Muscle of leg (tissue), 16 donors: ENCODE measurements at places on chromosomes 4 and X. TPM values are rescaled to one million over a fixed set of nuclear protein-coding genes. Genes with fewer than 3 reads are reported as not detected.
A peak's percentile ranks its signal among the peaks of the same experiment; 100 is the strongest.

- H3K4me3 ChIP-seq = peak within 1 kb of the TSS; percentile 95
- peak; percentile 91 for DNase-seq
- H3K36me3 ChIP-seq = no peaks in the 10 kb centered on the region
- no peaks in the 10 kb centered on the region for H3K27me3 ChIP-seq
- H3K4me1 ChIP-seq = no peaks in the 10 kb centered on the region
Observed at GRCh38 chr4:25233737-25234389, at the start of gene PI4K2B. TSS of gene PI4K2B (plus strand) at chr4:25234033. CDS start at chr4:25234164, 131 bp downstream.

- no peak overlapping the region for H3K27ac ChIP-seq
- no peaks in the 10 kb centered on the region for H3K27me3 ChIP-seq
- H3K36me3 ChIP-seq = no peaks in the 10 kb centered on the region
- no peak overlapping the region for H3K4me3 ChIP-seq
Observed at GRCh38 chr4:27003642-27004113, 143.0 kb downstream of the STIM2 start.

DNA sequence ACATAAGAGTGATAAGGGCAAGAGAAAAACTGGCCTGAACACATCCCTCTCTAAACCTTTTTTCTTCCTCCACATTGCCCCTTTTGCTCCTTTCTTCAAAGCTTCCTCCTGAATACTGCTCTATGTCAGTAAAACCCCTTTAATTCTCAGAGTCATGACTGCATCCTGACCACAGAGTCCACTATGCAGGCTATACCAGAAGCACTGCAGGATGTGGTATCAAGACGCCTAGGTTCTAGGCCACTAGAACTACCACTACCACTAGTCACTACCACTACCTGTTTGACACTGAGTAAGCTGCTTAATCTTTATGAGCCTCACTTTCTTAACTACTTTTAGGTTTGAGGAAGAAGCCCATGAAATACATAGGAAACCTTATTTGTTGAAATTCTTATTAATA is 38.7 kb downstream of the ARHGEF9 start:
- peaks cover 15% of the 10 kb centered on the region for H3K4me1 ChIP-seq
- DNase-seq = no peak
- H3K27me3 ChIP-seq = no peaks in the 10 kb centered on the region
- H3K4me3 ChIP-seq = no peak overlapping the region
- no peak overlapping the region for H3K27ac ChIP-seq

Gene GPRASP3
- 5.2 TPM for total RNA-seq

Gene CDKL2
- 0.22 TPM for total RNA-seq
